Nucleus accumbens (tissue), 56 donors: ENCODE measurements at places on chromosomes 6 and 20.

DNA sequence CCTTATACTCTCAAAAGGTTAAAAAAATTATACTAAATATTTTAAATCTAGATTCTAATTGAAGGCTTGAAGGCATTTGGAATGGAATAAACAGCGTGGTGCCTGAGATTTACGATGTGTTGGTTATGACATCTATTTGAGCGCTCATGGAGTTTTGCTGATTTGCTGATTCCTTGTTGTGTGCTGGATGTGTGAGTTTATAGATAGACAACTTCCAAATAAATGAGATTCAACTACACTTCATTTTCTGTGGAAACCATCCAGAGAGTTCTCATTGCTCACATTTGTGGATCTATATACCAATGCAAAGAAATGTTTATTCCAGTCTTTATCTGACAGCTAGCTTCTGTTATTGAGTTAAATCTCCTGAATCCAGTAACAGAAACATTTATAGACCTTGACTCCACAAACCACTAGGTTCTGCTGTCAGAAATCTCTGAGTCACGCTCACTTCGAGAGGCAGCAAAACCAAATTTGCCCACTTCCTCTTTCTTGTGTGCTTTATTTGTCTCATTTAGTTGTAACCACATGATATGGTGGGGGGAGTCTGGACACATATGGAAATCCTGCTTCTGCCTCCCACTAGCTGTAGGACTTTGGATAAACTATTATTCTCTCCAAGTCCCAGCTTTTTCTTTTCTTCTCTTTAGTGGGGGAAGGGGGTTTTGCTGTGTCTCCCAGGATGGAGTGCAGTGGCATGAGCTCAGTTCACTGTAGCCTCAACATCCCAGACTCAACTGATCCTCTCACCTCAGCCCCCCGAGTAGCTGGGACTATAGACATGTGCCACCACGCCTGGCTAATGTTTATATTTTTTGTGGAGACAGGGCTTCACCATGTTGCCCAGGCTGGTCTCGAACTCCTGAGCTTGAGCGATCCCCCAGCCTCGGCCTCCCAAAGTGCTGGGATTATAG is 54.5 kb downstream of the IPCEF1 start:
- DNase-seq: no peak

DNA sequence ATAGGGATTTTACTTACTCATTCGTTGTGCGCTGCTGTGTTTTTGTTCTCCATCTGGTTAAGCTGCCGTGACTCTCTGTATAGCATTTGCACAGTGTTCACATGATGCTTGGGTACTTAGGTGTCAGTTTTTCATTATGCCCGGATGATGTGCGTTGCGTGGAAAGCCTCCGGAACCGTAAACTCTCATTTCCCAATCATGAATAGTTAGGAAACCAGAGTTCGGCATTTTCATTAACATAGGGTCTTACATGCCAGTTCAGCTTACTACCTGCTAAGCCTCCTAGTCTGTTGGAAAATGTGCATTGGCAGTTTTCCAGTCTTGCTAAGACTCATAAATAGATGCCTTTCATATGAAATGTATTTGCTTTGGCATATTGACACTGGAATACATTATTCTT is 483.4 kb upstream of the FLRT3 start:
- no peak for DNase-seq

DNA sequence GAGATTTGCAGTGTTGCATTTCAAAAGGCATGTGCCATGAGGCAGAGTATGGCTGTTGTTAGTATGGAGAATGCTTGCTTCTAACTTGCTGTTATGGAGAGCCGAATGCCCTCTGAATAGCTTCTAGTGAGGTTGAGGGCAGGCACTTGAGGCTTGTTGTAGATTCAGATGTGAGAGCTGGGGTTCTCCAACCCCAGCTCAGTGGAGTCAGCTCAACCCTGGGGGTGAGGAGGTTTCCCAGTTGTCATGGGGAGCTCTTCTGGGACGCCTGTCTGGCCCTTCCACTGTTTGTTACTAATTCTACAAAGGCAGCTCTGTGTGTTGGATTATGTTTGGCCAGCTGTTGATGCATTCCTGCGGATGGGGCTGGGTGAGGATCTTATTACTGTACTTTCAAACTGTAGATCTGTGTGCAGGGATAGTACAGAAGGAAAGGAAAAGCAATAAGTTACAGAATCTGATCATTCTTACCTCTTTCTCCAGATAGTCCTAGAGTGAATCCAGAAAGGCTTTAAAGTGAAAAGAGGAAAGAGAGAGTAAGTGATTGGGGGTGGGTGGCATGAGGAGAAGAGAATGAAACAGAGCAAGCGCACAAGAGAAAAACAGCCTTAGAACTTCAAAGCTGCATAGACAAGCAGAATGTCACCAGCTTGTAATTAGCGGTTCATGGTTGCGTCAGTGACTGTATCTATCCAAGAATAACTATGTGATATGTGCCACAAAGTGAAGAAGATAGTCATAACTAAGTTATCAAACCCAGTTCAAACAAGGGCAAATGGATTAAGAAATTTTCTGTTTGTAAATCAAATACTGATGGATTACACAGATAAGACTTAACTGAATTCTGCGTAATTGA is 148.7 kb downstream of the PRL start:
- DNase-seq: peak; percentile 54

DNA sequence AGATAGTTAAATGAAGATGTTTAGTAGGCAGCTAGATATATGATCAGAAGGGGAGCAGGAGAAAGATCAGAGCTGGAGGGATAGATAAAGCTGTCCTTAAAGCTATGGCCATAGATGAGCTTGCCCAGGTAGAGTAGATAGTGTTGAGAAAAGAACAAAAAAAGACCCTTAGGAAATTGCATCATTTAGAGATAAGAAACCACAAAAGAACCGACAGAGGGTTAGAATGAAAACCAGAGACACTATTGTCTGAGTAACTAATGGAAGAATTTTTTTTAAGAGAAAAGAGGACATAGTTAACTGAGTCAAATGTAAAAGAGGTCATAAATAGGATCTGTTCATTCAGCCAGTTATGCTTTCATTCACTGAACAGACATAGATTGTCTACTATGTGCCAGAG is 101.8 kb downstream of the TNFAIP3 start:
- DNase-seq: no peak

GRCh38 chr6:34684919-34685318 is 11.6 kb downstream of the ILRUN start:
- no peak for DNase-seq

DNA sequence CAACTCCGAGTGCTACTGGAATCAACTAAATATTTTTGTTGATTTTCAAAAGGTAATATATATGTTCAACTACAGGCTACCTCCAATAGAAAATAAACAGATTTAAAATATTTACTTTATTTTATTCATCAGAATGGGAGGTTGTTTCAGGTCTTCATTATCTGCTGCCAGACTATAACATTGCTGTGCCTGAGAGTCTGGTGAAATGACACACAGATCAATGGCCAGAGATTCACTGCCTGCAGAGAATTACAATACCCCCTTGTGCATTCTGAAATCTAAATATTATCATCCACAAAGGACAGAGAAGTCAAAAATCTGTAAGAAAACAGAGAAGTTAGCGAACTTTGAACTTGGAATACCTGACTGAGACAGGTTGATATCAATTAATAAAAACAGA is 667.8 kb upstream of the GJE1 start:
- no peak for DNase-seq

- DNase-seq: no peak
These were observed 63.5 kb downstream of the CLIC5 start for GRCh38 chr6:45952168-45952529.

DNA sequence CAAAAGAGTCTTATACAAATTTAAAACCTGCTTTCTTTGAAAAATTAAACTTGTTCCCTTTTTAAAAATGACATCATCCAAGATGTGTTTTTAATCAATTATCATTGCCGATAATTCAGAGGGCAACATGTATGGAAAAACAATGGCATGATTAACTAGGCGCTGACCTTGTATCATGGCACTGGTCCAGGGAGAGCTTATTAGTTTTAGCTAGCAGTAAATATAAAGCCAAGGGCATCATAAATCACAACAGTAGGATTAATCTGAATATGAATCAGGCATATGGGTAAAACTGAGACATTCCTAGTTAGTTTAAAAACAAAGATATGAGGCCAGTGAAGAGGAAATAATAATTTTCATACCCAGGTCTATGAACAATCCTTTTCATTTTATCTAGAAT is 374.0 kb downstream of the HDGFL1 start:
- DNase-seq: no peak

DNA sequence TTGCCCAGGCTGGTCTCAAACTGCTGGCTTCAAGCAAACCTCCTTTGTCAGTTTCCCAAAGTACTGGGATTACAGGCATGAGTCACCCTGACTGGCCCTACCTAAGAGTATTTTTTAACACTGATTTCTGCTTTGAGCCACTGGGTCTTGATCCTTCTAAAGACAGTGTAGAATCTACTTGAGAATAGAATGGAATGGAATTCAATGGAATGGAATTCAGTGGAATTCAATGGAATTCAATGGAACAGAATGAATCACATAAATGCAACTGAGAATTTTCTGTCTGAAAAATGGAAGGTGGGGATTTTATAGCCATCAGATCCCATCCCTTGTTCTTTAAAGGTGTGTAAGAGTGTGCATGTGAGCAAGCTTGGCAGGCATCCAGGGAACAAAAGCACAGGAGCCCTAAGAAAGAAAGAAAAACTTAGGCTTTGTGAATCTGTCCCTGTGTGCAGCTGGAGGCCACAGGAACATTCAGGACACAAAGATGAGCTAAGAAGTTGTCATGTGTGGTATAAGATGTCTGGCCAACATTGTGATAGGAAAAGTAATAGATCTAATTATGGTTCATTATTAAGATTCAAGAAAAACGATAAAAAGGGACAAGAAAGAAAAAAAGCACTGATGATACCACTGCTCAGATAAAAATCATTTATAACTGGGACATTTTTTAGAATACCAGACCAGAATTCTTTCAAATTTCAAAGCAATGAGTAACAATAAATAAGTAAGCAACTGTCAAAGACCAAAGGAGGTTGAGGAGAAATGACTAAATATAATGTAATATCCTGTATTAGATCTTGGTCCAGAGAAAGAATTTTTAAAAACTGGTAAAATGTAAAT is 681.0 kb upstream of the GJE1 start:
- no peak for DNase-seq

GRCh38 chr6:42979523-42980177 is 669 bp upstream of the PEX6 start:
- DNase-seq: no peak

DNA sequence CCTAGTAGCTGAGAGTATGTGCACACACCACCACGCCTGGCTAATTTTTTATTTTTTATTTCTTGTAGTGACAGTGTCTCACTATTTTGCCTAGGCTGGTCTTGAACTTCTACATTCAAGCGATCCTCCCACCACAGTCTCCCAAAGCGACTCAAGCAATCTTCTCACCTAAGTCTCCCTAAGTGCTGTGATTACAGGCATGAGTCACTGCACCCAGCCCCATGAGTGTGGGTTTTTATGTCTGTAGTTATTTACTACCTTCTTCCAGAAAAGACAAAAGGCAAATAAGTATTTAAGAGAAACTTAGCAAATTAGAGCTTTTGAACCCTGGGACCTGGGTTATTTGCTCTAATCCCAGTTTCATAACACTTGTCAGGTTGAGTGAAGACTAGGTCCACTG is 92.3 kb upstream of the HCRTR2 start:
- DNase-seq: no peak

GRCh38 chr20:44646641-44647274 is 4.7 kb downstream of the ADA start:
- DNase-seq: no peak

- DNase-seq: no peak
These were observed 95.3 kb downstream of the TTLL2 start for GRCh38 chr6:167420177-167420576.

DNA sequence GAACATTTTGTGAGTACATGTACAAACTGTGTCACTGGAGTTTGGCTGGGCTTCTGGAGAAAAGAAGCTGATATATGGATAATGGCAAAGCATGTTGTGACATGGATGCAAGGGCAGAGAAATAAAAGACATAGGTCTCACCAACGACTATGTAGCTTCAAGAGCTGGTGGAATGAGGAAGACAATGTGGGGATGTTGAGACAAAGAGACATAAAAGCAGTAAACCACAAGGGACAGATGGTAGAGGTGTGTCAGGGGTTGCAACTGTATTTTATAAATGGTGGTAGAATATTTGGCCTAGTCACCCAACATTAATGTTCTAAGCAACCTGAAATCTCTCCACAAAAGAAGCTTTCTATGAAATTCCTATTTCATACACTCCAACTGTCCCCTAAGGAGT is 199.0 kb downstream of the KCNQ5 start:
- no peak for DNase-seq

DNA sequence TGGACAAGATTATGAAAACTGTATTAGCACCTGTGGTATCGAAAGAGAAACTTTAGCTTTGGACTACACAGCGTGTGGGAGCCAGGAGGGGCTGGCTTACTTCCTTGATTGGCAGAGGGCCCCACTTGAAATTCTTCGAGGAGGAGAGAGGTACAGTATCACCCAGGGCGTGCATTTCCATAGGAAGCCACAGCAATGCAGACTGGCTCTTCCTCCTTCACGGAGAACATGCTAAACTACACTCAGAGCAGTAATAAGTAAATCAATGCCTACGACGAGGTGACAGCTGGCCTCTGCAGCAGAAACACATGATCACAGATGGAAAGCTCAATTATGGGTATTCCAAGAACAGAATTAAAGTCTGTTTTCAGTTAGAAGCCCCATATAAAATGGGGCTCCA is 44.2 kb downstream of the MYLK4 start:
- DNase-seq: no peak

DNA sequence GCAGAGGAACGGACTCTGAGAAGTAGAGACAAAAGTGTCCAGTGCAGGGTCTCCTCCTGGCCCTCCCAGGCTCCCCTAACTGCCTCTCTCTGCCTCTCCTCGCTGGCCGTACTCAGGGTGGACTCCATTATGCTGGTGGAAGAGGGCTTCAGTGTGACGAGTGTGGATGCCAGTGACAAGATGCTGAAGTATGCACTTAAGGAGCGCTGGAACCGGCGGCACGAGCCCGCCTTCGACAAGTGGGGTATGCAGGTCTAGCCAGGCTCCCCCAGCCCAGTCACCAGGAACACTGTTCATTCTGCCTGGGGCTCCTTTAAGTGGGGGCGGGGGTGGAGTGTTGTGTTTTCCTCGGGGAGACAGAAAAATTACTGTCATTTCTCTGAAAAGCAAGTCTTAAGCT is 1.5 kb downstream of the GNMT start:
- no peak for DNase-seq

DNA sequence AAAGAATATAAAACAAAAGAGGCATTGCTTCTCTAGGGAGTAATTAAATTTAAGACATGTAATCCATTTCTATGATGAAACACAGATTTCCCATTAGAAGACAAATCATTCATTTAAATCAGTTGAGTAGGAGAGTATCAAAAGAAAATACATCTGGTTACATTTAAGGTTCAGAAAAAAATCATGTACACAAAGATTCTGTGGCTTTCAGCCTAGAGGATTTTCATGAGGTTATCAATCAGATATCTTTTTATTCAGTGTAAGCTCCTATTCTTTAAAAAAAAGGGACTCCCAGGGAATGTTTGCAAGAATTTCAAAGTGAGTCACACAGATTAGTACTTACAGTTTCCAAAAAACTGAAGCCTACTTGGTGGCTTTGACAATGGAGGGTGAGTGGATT is 24.9 kb downstream of the COL21A1 start:
- DNase-seq: no peak

GRCh38 chr20:14573676-14574075 is 236.3 kb upstream of the FLRT3 start:
- no peak for DNase-seq
